ENCODE measurements at places on chromosomes 6 and 20.
A peak's percentile ranks its signal among the peaks of the same experiment; 100 is the strongest.

DNA sequence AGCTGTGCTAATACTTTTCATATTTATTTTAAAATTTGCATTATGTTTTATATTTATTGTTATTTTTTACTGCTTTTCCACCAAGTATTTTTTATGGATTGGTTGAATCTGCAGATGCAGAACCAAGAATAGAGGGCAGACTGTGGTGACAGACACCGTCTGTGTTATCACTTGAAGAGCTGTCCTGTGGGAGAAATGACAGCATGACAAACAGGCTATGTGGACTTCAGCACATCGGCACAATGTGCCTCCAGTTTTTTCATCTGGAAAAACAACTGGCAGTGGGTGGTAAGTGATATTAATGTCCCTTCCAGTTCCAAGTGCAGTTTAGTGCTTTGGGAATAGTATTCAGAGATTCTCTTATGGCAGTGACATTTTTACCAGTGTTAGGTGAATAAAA lies 492.9 kb downstream of the PRKN start:
- peaks cover 3% of the 10 kb centered on the region for H3K4me1 ChIP-seq
- no peak overlapping the region for H3K4me3 ChIP-seq
- H3K27me3 ChIP-seq, result no peaks in the 10 kb centered on the region

DNA sequence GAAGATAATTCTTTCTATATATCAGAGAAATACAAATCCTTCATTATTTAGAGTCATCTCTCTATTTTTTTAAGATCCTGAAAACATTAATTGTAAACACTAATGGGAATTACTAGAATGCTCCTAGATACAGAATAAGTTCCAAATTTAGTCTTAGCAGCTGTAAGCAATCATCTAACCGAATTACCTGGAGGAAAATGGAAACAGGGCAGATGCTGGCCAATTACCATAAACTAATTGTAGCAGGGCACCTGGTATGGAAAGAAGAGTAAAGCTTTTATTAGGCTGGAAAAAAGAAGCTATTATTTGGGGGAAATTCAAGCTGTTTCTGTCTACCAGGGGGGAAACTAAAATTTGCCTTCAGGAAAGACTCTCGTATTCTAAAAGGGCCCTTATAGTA lies 257.5 kb downstream of the MMUT start:
- H3K27me3 ChIP-seq, result no peaks in the 10 kb centered on the region
- H3K36me3 ChIP-seq, result no peaks in the 10 kb centered on the region
- no peaks in the 10 kb centered on the region for H3K4me1 ChIP-seq
- H3K4me3 ChIP-seq, result no peak overlapping the region

GRCh38 chr6:166478782-166479592 lies 96.2 kb upstream of the MPC1 start:
- DNase-seq, result no peak
- H3K36me3 ChIP-seq, result peaks cover 25% of the 10 kb centered on the region
- H3K4me1 ChIP-seq, result no peaks in the 10 kb centered on the region
- no peak overlapping the region for H3K4me3 ChIP-seq
- H3K27ac ChIP-seq, result no peak overlapping the region

GRCh38 chr6:139416146-139416545 lies 41.7 kb upstream of the CITED2 start:
- no peak overlapping the region for H3K27ac ChIP-seq
- no peaks in the 10 kb centered on the region for H3K27me3 ChIP-seq
- H3K4me3 ChIP-seq, result no peak overlapping the region
- no peaks in the 10 kb centered on the region for H3K4me1 ChIP-seq
- DNase-seq, result no peak

DNA sequence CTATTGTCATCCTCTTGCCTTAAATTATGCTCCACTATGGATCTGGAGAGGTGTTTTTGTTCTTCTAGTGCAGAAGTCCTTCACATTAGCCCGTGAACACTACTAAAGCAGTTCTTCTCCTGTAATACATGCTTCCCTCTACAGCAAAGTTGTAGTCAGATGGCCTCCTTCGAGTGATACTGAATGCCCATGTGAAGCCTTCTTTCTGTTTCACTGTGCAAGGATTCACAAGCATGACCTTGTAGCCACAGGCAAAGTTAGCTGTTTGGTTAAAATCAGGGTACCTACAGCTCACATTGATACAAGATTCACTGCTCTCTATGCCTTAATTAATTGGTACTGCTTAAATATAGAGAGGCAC lies 47.6 kb downstream of the ARHGAP18 start:
- no peak overlapping the region for H3K4me3 ChIP-seq
- H3K27ac ChIP-seq, result peak overlapping the region; percentile 69
- H3K36me3 ChIP-seq, result no peaks in the 10 kb centered on the region

- H3K27ac ChIP-seq, result no peak overlapping the region
- H3K4me1 ChIP-seq, result no peaks in the 10 kb centered on the region
- DNase-seq, result no peak
- H3K4me3 ChIP-seq, result no peak overlapping the region
- no peaks in the 10 kb centered on the region for H3K36me3 ChIP-seq
- H3K27me3 ChIP-seq, result peaks cover 7% of the 10 kb centered on the region
Observed at GRCh38 chr20:31988430-31989015, 20.6 kb downstream of the XKR7 start.

- H3K27ac ChIP-seq, result no peak overlapping the region
- H3K4me1 ChIP-seq, result no peaks in the 10 kb centered on the region
- no peaks in the 10 kb centered on the region for H3K36me3 ChIP-seq
- H3K4me3 ChIP-seq, result no peak overlapping the region
- H3K27me3 ChIP-seq, result peaks cover 3% of the 10 kb centered on the region
Observed at GRCh38 chr6:45959534-45960145, 56.0 kb downstream of the CLIC5 start.

GRCh38 chr20:18728165-18728869 lies 85.3 kb upstream of the SCP2D1 start:
- H3K4me1 ChIP-seq, result peaks cover 7% of the 10 kb centered on the region
- no peak overlapping the region for H3K4me3 ChIP-seq
- H3K27me3 ChIP-seq, result no peaks in the 10 kb centered on the region
- no peak overlapping the region for H3K27ac ChIP-seq

DNA sequence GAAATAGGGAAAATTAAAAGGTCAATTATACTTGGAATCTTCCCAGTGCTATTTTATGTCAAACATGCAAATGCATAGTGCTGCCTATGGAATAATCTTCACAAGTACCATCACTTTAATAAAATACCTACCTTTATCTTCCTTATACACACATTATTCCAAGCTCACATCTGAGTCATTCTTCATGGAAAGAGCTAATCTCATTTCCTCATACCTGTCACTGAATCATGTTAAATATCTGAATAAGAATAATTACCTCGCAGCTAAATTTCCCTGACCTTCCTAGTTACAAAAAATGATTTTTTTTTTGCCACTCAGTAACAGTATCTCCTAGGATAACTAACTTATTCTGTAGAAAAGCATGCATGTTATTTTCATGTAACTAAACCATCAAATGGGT lies 661.4 kb upstream of the HS3ST5 start:
- H3K4me1 ChIP-seq, result no peaks in the 10 kb centered on the region
- no peak for DNase-seq
- H3K36me3 ChIP-seq, result no peaks in the 10 kb centered on the region

DNA sequence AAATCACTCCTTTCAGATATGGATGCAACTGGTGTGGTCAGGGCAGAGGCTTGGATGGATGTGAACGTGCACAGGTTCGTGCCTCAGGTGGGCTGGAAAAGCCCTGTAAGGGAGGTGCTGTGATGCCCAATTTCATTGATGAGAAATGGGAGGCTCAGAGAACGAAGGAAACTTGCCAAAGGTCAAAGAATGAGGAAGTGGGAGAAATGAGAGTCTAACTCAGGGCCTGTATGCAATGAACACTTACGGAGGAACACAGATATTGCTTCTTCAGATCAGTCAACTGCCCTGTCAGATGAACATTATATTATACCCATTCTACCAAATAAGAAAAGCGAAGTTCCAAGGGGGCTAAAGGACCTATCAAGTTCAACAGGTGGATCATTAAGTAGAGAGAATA lies 134.7 kb downstream of the RCAN2 start:
- no peak overlapping the region for H3K27ac ChIP-seq
- H3K4me1 ChIP-seq, result no peaks in the 10 kb centered on the region
- no peaks in the 10 kb centered on the region for H3K27me3 ChIP-seq
- DNase-seq, result no peak

GRCh38 chr20:56929606-56930005 lies 300.5 kb downstream of the TFAP2C start:
- DNase-seq, result no peak
- H3K27me3 ChIP-seq, result peaks cover 61% of the 10 kb centered on the region
- H3K27ac ChIP-seq, result no peak overlapping the region
- no peak overlapping the region for H3K4me3 ChIP-seq
- no peaks in the 10 kb centered on the region for H3K36me3 ChIP-seq
- H3K4me1 ChIP-seq, result peaks cover 13% of the 10 kb centered on the region

GRCh38 chr6:44304282-44305199 lies 8.6 kb downstream of the AARS2 start:
- peaks cover 93% of the 10 kb centered on the region for H3K36me3 ChIP-seq
- H3K27me3 ChIP-seq, result no peaks in the 10 kb centered on the region
- no peak overlapping the region for H3K4me3 ChIP-seq
- no peak overlapping the region for H3K27ac ChIP-seq
- DNase-seq, result no peak

DNA sequence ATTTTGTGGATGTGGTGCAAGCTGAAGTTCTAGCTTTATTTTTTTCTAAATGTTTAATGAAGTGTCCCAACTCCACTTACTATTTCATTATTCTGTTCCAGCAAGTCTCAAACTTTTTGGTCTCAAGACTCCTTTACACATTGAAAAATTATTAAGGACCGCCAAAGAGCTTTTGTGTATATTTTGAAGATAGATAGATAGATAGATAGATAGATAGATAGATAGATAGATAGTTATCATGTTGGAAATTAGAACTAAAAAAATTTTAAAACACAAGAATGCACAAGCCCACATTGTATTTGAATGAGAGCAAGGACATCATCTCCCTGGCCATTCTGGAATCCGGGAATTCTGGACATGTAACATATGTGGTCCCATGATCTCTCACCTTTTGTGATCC lies 181.2 kb upstream of the SNX9 start:
- no peak overlapping the region for H3K4me3 ChIP-seq
- no peak for DNase-seq
- H3K36me3 ChIP-seq, result no peaks in the 10 kb centered on the region
- no peaks in the 10 kb centered on the region for H3K4me1 ChIP-seq
- H3K27ac ChIP-seq, result no peak overlapping the region

- no peak overlapping the region for H3K4me3 ChIP-seq
- H3K4me1 ChIP-seq, result peaks cover 14% of the 10 kb centered on the region
- no peaks in the 10 kb centered on the region for H3K36me3 ChIP-seq
- DNase-seq, result no peak
Observed at GRCh38 chr6:32936239-32937152, 4.3 kb downstream of the HLA-DMB start.

DNA sequence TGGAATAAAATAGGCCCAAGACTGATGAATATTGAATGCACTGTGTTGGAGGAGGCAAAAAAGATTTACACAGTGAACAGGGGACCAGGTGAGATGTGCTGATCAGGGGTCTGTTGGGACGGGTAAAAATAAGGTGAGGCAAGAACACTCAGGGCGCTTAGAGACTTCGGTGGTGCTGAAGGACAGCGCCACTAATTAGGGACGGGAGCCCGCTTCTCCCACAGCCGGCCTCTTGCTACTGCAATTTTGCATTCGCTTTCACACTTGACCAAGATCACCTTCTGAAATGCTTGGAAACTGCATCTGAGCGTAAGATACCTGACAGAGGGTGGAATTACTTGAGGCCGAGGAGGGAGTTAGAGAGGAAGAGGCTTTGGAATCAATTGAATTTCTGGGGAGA lies 7.3 kb downstream of the TFAP2D start:
- DNase-seq, result no peak
- no peaks in the 10 kb centered on the region for H3K36me3 ChIP-seq
- no peak overlapping the region for H3K27ac ChIP-seq
- H3K4me3 ChIP-seq, result no peak overlapping the region
- H3K27me3 ChIP-seq, result peaks cover 78% of the 10 kb centered on the region

GRCh38 chr20:61710108-61710507 lies 355.6 kb downstream of the TAF4 start:
- no peak for DNase-seq
- H3K4me3 ChIP-seq, result no peak overlapping the region
- no peak overlapping the region for H3K27ac ChIP-seq
- H3K36me3 ChIP-seq, result no peaks in the 10 kb centered on the region
- H3K4me1 ChIP-seq, result no peaks in the 10 kb centered on the region

DNA sequence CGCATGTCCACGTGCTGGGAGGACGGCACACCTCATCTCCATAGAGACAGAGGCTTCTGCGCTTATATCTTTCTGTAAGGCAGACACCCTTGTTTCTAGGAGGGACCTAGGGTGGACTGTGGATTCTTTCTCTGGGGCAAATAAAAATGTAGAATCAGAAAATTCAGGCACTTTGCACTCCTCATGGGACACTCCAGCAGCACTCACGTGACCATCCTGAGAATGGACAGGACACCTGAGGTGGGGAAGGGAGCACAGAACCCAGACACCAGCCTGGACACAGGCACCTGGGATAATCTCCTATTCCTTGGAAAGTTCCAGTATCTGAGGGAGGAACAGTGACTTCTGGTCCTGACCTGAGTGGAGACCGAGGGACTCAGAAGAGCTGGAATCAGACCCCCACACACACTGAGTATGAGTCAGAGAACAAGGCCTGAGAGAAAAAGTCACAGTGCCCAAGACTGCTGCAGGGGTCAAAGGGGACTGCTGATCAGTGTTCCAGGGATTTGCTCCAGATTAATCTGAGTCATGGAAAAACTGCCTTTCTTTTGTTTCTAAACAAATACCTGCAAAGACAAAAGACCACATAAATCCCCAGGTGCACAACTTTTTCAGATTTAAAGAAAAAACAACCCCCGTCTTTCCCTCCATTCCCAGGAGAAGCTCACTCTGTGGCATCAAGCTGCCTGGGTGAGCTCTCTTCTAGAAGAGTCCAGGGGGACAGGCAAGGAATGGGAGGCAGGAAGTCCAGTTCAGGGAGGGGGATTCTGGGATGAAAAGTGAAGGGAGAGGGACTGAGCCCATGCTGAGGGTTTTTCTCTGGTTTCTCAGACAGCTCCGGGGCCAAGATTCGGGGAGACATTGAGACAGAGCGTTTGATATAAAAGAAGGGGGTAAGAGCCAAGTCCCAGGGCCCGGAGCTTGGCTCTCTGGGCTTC lies 35.6 kb upstream of the MICB start:
- no peak for DNase-seq
- peak overlapping the region; percentile 75 for H3K27ac ChIP-seq
- no peaks in the 10 kb centered on the region for H3K27me3 ChIP-seq
- H3K36me3 ChIP-seq, result no peaks in the 10 kb centered on the region
- H3K4me3 ChIP-seq, result peak overlapping the region; percentile 60

DNA sequence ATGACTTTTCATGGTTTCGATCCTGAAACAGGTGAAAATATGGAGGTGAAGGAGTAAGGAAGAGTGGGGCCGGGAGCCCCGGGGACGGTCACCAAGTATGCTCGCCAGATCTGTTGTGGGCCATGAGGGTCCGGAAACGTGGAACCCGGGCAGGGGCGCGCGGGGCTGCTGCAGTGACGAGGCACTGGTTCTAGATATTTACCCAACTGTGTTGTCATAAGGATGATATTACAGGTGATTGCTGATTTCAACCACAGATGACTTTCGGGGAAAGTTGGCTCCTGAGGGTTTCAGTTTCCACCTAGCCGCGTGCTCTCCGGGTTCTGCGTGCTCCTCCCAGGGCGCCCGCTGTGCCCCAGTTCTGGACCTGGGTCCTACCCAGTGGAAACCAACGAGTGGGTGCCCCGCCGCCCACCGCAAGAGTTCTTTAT lies 12.2 kb downstream of the RAET1G start:
- no peaks in the 10 kb centered on the region for H3K36me3 ChIP-seq
- no peaks in the 10 kb centered on the region for H3K4me1 ChIP-seq
- DNase-seq, result peak; percentile 50
- no peak overlapping the region for H3K4me3 ChIP-seq

- peaks cover 2% of the 10 kb centered on the region for H3K4me1 ChIP-seq
- no peak overlapping the region for H3K27ac ChIP-seq
- no peak overlapping the region for H3K4me3 ChIP-seq
Observed at GRCh38 chr20:4919047-4919704, 82.1 kb downstream of the SLC23A2 start.

GRCh38 chr6:139402876-139403386 lies 28.5 kb upstream of the CITED2 start:
- H3K36me3 ChIP-seq, result no peaks in the 10 kb centered on the region
- no peaks in the 10 kb centered on the region for H3K27me3 ChIP-seq
- H3K27ac ChIP-seq, result peak overlapping the region; percentile 45
